DMS79 (cell line): ENCODE measurements at places on chromosomes 3 and 15.

DNA sequence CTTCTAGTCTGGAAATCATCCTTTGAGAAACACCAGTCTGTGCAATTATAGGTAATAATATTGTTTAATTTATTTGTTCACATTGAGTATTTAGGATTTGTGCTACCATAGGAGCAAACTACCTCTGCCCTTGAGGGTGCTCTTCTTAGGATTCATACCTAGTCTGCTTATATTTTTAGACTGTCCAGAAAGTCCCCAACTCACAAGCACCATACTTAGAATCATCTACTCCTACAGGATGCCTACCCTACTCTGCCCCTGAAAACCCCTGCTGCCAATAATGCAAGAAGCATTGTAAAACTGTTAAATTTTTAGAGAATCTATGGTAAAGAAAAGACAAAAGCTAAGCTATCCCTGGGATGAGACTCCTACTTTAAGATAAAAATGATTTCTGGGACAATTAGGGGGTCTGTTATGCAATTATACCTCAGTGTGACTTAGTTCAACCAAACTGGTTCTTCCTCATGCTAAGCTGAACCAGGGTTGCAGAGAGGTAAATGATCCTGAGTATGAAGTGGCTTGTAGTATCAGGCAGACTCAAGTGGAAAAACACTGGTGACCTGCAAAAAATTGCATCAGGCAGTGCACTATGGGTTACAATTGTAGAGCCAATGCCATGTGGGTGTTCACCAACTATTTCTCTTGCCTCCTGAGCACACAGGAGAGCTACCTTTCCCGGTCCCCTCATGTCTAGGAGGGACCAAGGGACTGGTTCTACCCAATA is 133.3 kb downstream of the TNIK start:
- no peak for DNase-seq

DNA sequence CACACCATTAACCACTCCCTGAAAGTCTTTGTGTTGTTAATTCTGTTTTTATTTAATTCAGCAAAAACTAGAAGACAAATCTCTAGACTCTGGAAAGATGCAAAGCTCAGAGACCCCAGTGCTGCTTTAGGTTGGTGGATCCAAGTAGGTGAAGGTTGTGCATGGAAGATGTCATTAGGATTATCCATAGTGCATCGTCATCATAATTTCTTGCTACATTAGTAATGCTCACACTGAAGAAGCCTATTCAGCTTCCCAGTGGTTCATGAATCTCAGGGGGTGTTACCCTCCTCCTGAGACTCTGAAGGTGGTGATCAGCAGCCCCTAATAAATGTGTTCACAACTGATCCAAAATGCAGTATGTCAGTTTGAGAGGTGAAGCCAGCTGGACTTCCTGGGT is 272.8 kb downstream of the CD47 start:
- DNase-seq = no peak

GRCh38 chr15:58038426-58039078 is 27.0 kb downstream of the ALDH1A2 start:
- peak; percentile 63 for DNase-seq

GRCh38 chr3:105284876-105285275 is 81.8 kb upstream of the ALCAM start:
- no peak for DNase-seq

DNA sequence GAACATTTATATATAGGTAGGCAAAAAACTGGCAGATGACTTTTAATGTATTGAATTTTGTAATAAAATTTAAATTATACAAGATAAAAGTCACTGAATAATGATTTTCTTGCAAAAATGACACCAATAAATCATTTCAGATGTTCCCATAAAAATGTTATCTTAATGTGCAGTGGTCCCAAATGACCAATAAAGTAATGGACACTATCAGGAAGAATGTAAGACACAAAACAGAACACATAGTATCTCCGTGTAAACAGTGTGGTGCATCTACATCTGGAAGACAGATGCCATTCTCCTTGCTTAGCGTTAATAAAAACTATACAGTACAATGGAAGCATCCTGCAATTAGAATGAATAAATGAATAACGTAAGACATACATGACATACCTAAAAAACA is 41.5 kb downstream of the FGF7 start:
- DNase-seq = no peak

GRCh38 chr3:157417247-157417646 is 19.4 kb upstream of the PTX3 start:
- DNase-seq = no peak
